ENCODE measurements at places on chromosomes 7 and 10.

GRCh38 chr10:84256510-84257342 is 11.9 kb downstream of the RGR start:
- no peak for DNase-seq

GRCh38 chr7:82257118-82257695 is 186.4 kb downstream of the CACNA2D1 start:
- DNase-seq = peak; percentile 72

- DNase-seq = no peak
These were observed 48.4 kb downstream of the BRI3 start for GRCh38 chr7:98329791-98330373.

- no peak for DNase-seq
These were observed 31.6 kb upstream of the AKR1C1 start for GRCh38 chr10:4931587-4931986.

DNA sequence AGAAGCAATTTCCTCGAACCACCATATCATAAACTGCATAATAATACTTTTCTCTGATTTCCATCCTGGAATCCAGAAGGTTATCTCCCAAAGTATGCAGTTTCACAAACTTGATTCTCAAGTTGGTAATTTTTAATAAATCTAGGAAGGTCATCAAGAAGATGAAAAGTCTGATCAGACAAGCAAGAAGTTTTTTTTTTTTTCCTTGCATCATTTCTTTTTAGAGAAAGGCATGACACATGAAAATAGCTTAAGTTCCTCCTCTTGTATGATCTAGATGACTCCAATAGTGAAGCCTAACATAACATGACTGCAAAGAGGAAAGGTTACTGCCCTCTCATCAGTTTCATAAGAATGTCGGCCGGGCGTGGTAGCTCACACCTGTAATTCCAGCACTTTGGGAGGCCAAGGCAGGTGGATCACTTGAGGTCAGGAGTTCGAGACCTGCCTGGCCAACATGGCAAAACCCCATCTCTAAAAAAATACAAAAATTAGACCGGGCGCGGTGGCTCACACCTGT is 22.2 kb downstream of the LAMB1 start:
- DNase-seq = no peak

DNA sequence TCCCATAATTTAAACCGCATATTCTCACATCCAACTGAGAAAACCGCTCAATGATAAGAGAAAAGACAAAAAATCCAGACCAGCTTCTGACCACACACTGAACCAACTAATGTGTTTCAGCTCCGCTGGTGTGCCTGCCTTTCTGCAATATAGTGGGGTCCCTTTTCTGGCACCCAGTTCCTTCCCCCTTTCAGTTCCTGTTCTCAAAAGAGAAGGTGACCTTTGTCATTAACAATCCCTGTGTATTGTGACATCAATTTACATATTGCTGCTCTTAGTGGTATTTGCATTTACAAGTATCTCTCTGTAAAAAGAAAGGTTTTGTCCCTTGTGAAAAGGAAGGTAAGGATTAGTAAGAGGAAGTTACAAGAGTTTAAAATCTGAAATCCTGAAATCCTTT is 1.4 kb downstream of the PPP1R17 start:
- DNase-seq = no peak

GRCh38 chr10:122863216-122864193 is 15.9 kb downstream of the FAM24B start:
- DNase-seq = no peak

- DNase-seq = no peak
These were observed 13.3 kb upstream of the ACSL5 start for GRCh38 chr10:112360308-112361270.

GRCh38 chr10:103653581-103654037 is 160.1 kb downstream of the NEURL1 start:
- DNase-seq = peak; percentile 87

GRCh38 chr10:30028738-30029030 is 30.7 kb downstream of the JCAD start:
- no peak for DNase-seq

- DNase-seq = no peak
These were observed 10.9 kb upstream of the INPP5A start for GRCh38 chr10:132526676-132527075.

- DNase-seq = no peak
These were observed 227.6 kb upstream of the IMMP2L start for GRCh38 chr7:111789870-111790269.

- DNase-seq = no peak
These were observed 5.2 kb downstream of the EPDR1 start for GRCh38 chr7:37925620-37926019.

GRCh38 chr7:140219672-140220524 is 43.1 kb upstream of the KDM7A start:
- DNase-seq = no peak

- no peak for DNase-seq
These were observed 816.7 kb upstream of the PHF14 start for GRCh38 chr7:10156972-10157371.

DNA sequence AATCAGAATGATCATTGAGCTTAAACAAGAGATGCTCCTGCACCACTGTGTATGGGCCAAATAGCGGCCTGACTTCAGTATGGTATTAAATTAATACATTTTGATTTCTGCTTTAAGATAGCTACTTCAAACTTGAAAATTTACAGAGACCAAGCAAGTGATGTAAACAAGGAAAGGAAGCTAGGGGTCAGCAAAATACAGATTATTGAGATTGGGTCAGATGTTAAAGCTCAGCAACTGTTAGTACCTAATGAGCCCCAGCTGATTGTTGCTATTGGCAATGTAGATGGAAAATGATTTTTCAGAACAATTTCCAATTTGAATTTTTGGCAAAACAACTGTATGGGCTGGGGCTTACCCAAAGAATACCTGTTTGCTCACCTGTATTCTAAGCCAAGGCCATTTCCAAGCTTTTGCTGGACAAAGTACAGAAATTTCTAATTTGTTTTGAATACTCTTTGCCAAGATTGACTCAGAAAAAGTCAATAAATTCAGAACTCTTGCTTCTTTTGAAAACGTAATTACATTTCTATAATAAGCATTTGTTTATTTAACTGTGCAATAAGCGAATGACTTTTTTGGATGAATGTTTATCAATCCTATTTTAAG is 23.0 kb upstream of the DLD start:
- peak; percentile 11 for DNase-seq

GRCh38 chr7:87806150-87806549 is 70.0 kb downstream of the SLC25A40 start:
- DNase-seq = no peak

DNA sequence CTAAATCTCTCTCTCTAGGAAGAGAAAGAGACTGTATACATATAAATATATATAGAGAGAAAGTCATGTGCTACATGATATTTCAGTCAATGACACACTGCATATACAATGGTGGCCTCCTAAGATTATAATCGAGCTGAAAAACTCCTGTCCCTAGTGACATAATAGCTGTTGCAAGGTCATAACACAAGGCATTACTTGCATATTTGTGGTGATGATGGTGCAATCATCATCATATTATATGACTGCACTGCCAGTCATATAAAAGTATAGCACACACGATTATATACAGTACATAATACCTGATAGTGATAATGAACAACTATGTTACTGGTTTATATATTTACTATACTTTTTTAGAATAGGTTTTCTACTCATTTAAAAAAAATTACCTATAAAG is 316.7 kb downstream of the FGFR2 start:
- no peak for DNase-seq

DNA sequence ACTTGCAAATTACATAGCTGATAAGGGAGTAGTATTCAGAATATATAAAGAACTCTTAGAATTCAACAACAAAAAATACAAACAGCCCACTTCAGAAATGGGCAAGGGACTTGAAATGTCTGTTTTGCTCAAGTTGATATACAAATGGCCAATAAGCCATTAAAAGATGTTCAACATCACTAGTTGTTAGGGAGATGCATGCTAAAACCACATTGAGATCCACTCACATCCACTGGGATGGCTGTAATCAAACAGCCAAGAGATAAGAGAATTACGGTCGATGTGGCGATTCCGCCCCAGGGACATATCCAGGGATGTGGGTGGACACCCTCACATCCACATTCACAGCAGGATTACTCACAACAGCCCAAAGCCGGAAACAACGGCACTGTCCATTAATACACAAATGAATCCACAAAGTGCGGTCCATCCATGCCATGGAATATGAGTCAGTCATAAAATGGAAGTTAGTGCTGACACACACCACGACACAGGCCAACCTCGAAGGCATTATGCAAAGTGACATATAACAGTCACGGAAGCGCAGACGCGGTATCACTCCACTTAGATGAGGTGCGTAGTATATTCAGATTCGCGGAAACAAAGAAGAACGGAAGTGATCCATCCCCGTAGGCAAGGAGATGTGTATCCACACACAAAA is 227.8 kb downstream of the DNAJB6 start:
- no peak for DNase-seq

DNA sequence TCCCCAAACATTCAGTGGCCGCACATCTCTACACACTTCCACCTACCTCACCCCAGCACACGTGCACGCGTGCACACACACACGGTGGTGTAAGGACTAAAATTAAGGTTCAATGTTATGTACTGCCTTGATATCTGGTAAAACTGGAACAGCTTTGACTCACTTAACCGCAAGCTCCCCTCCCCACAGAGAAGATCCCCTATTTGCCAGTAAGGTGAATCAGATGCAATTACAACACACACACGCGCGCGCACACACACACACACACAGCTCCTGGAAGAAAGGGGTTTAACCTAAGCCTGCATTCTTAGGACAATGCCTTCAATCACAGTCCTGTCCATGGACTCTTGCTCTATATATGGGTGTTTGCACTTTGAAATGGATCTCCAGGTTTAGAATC is 25.5 kb upstream of the VPS41 start:
- DNase-seq = no peak

DNA sequence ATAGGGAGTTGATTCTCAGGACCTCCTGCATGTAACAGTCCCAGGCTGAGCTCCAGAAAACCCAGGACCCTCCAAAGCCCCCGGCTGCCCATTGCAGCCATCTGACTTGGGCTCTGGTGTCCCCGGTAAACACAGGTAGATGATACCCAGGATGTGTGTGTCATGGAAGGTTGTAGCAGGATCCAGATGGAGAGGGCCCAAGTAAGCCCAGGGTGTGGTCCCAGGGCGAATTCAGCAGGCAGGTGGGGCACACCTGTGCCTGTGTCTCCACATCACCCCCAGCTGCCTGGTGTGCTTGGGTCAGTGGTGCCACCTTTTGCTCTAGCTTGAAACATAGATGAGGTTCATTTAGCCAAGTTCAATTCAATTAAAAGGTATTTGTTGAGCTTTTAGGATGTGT is 524.1 kb downstream of the GLRX3 start:
- no peak for DNase-seq

DNA sequence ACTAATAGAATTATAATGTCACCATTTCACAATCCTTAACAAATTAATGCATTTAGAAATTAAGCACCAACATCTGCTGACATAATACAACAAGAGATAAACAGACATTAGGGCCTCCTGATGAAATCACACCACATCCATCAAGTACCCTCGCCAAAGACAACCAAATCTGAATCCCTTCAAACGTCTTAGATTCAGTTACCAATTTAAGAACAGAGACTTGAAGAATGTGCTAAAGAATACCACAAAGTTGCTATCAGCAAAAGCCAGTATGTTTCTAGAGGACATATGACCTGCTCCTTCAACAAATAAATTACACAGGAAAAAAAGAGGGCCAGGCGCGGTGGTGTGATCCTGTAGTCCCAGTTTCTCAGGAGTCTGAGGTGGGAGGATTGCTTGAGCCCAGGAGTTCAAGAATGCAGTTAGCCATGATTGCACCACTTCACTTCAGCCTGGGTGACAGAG is 144.5 kb downstream of the REEP3 start:
- DNase-seq = no peak

DNA sequence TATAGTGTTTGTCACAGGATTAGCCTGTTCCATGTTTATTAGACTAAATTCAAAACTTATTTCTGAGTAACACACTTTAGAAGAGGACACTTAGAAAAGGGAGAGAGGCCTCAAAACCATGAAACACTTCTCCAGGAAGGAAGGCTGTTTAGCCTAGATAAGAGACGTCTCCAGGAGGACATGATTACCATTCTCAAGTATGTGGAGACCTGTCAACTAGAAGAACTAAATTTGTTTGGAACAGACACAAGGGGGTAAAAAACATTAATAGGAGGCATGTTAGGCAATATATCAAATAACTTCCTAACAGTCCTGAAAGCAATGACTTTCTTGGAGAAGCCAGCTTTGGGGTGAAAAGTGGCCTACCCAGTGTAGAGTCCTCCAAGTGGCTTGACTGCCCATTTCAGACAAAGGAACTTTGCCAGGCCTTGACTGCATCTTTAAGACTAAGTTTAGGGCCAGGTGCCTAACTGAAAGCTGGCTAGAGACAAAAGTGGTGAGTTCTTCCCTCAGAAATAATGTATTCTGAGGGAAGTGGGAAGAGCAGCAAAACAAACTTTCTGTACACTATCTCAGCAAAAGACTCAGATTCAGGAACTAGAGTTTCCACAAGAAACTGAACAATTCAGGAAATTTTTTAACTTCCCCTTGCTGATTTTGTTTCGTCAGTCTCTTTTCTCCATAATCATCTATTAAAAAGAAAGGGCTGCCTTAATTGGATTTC is 11.8 kb downstream of the NCOA4 start:
- DNase-seq = no peak

DNA sequence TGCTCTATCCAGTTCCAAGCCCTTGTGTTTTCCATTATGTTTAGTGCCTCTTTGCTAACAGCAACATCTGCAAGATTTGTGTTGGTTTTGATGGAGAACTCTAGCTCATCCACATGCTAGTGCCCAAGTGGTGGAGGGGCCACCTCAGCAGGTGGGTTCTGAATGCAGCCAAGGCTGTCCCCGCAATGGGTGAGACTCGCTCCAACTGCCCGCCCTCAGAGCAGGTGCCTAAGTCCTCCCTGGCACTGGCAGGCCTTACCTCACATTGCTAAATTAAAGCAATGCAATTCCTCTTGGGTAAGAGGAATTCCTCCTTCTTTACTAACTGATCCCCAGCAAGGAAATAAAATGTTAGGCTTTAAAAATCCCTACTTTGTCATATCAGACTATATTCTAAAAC is 146.8 kb downstream of the ADCY1 start:
- DNase-seq = no peak

Data from COR-L47 (cell line).